ENCODE measurements at places on chromosomes 13 and 19. TPM values are rescaled to one million over a fixed set of nuclear protein-coding genes. Genes with fewer than 3 reads are reported as not detected.
A peak's percentile ranks its signal among the peaks of the same experiment; 100 is the strongest.

ACP5 gene
- total RNA-seq, result 1.2 TPM

GRCh38 chr13:35954207-35954560, 177.0 kb downstream of the DCLK1 start:
- H3K27me3 ChIP-seq, result peaks cover 8% of the 10 kb centered on the region
- no peak for DNase-seq
- no peak overlapping the region for H3K27ac ChIP-seq
- peaks cover 12% of the 10 kb centered on the region for H3K4me1 ChIP-seq
- H3K36me3 ChIP-seq, result no peaks in the 10 kb centered on the region

- H3K4me3 ChIP-seq, result no peak overlapping the region
- H3K27me3 ChIP-seq, result peaks cover 10% of the 10 kb centered on the region
- no peaks in the 10 kb centered on the region for H3K4me1 ChIP-seq
Observed at GRCh38 chr19:50199259-50199555, 4.2 kb upstream of the MYH14 start.

CCNA1 gene
- not detected for total RNA-seq

ZNF225 gene
- total RNA-seq, result 5.5 TPM

- H3K4me1 ChIP-seq, result no peaks in the 10 kb centered on the region
- H3K4me3 ChIP-seq, result no peak overlapping the region
- peaks cover 4% of the 10 kb centered on the region for H3K36me3 ChIP-seq
- no peak overlapping the region for H3K27ac ChIP-seq
Observed at GRCh38 chr19:2661615-2662014, 40.9 kb downstream of the GNG7 start.

DNA sequence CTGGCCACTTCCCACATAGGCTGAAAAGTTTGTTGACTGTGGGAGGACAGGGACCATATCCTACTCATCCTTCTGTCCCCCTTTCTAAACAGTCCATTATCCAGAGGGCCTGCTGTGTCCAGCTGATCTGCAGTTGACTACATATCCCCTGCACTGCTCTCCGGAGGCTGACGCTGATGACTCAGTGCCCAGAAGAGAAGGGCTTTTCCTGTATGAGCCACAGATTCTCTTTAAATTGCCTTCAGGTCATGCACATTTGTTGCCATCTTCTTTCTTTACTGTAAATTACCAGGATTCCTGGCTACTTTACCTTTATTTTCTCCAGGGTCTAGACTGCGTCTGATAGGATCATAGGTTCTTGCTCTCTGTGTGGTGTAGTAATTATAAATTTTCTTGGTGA, 125.2 kb downstream of the LACC1 start:
- peak overlapping the region; percentile 8 for H3K27ac ChIP-seq
- no peak overlapping the region for H3K4me3 ChIP-seq
- H3K36me3 ChIP-seq, result peaks cover 4% of the 10 kb centered on the region
- peak; percentile 53 for DNase-seq

DNA sequence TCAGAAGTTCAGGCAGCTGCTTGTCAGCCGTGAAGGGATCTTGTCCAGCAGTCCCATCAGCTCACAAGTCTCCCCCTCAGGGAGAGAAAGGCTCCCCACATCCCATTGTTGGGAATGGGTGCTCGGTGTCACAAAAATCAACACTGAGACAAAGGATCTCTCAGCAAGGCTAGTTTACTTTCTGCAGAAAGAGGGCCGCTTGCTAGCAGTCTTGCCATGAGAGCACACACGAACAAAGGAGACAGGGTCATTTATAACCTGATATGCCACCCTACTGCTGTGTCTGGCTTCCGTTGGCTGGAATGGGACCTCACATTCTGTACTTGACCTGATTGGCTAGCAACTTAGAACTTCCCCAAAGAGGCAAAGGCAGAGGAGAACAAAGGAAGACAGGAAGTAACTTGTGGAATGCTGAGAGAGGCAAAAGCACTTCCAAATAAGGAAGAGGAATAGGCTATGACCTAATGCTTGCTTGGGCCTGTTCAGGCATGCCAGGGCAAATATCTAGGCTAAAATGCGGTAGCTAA, 8.7 kb upstream of the IGFL3 start:
- H3K36me3 ChIP-seq, result peaks cover 46% of the 10 kb centered on the region
- H3K4me3 ChIP-seq, result peak overlapping the region; percentile 28
- peak; percentile 83 for DNase-seq
- peaks cover 30% of the 10 kb centered on the region for H3K27me3 ChIP-seq
- peak overlapping the region; percentile 82 for H3K27ac ChIP-seq

FSD1 gene
- 13.7 TPM for total RNA-seq

CABP5 gene
- not detected for total RNA-seq

GRCh38 chr19:10747674-10748073, 29.8 kb downstream of the DNM2 start:
- H3K27ac ChIP-seq, result no peak overlapping the region
- DNase-seq, result no peak
- peaks cover 1% of the 10 kb centered on the region for H3K27me3 ChIP-seq
- H3K4me1 ChIP-seq, result peaks cover 50% of the 10 kb centered on the region
- H3K36me3 ChIP-seq, result no peaks in the 10 kb centered on the region

All from HFFc6 (cell line).